NCI-H1105 treated with DMSO at 0.1 percent for 48 hours (cell line): ENCODE measurements at places on chromosomes 1 and 21.

- no peak for DNase-seq
Measured at GRCh38 chr1:119040906-119041305, 52.8 kb upstream of the TBX15 start.

DNA sequence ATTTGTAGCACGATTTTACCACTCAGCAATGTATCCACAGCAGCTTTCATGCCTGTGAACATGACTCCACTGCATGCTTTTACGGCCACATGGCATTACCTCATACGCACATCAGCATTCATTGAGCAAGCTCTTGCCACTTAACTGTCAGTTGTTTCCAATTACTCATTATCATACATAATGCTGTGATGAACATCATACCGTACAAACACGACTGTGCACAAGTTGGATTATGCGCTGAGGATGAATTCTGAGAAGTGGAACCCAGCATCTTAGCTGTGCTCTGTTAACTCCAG, 9.6 kb downstream of the UMODL1 start:
- DNase-seq = no peak

DNA sequence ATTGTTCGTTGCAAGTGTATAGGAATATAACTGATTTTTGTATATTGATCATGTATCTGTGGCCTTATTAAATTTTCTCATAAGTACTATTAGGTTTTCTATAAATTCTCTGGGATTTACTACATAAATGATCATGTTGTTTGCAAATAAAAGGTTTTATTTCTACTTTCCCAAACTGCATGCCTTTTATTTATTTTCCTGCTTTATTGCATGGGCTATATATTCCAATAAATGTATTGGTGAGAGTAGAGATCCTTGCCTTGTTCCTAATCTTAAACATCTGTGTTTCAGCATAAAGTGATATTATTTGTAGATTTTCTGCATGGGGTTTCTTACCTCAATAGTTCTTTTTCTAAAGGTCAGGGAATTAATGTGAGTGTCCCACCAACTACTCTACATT, 107.0 kb upstream of the CD55 start:
- no peak for DNase-seq

DNA sequence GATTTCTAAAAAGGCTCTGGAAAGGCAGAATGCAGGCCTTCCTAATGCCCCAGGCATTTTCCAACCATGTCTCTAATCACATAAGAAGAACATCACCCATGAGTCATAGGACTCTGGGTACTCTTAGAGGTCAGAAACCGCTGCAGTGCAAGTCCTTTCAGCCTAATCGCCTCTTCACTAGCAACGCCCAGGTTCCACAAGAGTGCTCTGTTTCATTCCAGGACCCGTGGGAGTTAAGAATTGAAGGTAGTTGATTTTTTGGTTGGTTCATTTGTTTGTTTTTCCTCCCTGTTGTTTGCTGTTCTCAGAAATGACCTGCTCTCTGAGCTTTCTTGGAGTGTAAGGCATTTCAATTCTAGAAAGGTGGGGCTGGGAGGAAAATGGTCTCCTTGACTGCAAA, 123.2 kb downstream of the NR5A2 start:
- DNase-seq = no peak

DNA sequence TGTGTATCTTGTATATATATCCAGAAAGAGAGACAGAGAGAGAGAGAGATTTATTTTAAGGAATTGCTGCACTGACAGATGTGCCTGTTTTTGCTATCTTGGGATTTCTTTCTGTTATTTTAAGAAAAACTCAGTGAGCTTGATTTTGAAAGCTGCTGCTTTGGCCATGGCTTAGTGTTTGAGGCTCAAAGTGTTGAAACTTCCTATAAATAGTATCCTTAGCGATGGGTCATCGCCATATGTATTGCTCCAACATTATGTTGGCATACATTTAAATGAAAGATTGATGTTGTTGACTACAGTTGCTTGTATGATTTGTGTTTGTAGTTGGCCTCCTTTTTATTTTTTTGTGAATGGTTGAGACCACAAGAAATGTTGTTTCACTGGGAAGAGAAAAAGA, 29.0 kb upstream of the NTPCR start:
- no peak for DNase-seq

- DNase-seq = no peak
Measured at GRCh38 chr1:11528611-11529261, 49.8 kb downstream of the DISP3 start.

GRCh38 chr1:236035681-236036101, 29.2 kb downstream of the NID1 start:
- no peak for DNase-seq

DNA sequence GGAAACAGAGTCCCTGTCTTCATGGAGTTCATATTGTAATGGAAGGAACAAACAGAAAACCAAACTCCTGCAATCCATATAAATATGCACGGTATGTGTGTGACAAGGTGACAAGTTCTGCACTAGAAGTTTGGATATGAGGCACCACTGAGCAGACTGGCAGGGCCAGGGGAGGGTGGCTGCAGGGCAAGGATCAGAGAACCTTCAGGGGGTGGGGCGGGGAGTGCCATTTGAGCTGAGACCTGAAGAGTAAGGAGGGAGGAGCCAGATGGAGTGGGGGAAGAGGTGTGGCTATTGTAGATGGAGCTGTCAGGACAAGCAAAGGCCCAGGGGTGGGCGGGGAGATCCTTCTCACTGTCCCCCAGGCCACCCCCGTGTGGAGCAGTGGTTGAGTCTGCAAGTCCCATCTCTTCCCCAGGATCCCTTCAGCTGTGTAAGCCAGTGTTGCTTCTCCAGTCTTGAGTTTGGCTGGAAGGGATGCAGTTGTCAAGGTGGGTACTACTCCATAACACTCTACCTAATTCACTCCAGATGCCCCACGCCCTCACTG, 76.4 kb downstream of the ATP5PO start:
- DNase-seq = no peak

DNA sequence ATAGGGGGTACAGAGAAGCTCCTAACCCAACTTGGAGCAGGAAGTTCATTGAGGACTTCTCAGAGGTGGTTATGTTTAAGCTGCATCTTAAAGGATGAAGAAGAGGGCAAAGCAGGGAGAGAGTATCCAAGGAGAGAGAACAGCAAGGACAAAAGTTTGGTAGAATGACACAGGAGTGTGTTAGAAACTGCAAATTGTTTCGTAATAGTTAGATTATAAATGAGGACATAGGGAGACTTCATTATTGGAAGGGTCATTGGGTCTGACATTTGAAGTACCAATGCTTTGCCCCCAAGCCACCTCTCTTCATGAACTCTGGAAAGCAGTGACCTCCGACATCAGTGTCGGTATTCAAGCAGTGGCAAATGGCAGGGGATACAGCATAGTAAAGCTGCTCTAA, 209.6 kb upstream of the JUN start:
- no peak for DNase-seq

- DNase-seq = no peak
Measured at GRCh38 chr21:25501462-25501861, 105.8 kb downstream of the MRPL39 start.

DNA sequence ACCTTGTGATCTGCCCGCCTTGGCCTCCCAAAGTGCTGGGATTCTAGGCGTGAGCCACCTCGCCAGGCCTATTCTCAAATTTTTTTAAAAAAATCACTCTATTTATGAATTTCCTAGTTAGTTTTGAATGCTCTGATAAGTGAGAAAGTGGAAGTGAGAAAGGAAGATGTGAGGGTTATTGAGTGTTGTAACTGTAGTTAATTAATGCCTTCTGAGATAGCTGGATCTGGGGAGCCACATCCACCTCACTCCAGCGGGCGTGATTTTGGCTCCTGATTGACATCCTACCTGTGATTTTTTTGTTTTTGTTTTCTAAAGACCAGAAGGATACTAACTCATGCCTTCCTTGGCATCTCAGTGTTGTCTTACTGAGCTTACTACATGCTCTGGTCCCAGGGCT, 65.6 kb downstream of the ST3GAL3 start:
- no peak for DNase-seq

- peak; percentile 28 for DNase-seq
Measured at GRCh38 chr21:44299458-44300261, at the start of gene PFKL. TSS of gene PFKL (plus strand) at chr21:44300053. CDS start at chr21:44300106, 53 bp downstream.

DNA sequence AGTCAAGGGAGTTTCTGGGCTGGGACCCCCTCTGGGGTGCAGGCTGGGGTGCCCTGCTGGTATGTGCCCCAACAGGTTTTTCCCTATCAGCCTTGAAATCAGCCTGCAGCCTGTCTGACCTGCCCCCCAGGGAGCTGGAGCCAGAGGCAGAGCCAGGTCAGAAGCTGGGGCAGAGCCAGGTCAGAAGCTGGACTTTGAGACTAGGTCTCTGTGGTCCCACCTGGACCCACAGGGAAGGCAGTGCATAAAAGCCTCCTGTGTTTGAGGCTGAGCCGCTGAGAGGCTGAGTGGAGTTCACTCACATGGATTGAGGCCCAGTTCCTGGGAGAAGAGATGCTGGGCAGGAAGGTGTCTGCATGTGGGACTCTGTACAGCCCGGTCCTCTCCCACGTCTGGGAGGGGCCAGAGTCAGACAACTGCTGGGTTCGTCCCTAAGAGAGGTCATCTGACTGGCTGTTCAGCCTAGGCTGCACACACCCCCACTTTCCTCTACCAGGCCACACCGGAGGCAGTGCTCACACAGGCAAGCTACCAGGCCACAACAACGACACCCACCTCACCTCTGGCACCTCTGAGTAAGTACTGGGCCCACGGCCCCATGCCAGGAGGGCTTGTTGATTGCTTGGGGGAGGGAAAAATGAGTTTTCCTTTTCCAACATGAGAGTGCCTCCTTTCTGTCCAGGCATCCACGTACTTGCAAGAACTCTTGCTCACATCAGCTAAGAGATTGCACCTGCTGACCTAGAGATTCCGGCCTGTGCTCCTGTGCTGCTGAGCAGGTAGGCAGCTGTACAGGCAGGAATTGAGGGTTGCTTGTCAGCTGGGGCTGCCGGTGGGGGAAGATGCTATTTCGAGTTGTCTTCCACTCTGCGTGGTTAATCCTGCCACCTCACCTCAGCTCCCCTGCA, at the start of gene ANXA9:
Gene ANXA9 (plus strand): TSS at position 488 of the 908 bp plus-strand sequence. CDS start 814 bp downstream, outside the sequence.
- DNase-seq = no peak

GRCh38 chr1:196115646-196116045, 492.6 kb downstream of the KCNT2 start:
- no peak for DNase-seq

- DNase-seq = no peak
Measured at GRCh38 chr1:244192325-244192724, 141.2 kb downstream of the ZBTB18 start.

- no peak for DNase-seq
Measured at GRCh38 chr1:9733160-9733789, 81.7 kb downstream of the PIK3CD start.

DNA sequence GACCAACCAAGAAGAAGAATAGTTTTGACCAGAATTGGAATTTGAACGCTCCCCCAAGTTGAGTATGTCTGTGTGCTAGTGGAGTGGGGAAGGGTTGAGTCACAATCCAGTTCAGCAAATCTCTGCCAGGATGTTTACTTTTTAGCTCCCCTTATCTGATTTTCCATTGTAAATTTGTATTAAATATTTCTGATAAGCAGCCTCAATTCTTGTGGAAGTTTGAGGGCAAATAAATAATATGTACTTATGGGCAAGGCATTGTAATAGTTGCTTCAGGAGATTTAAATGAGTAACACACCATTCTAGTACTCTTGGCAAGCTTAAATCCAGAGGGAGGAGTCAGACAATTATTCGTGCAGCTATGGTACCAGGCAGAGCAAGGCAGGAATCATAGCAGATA, 14.4 kb downstream of the CXADR start:
- no peak for DNase-seq

GRCh38 chr1:8607906-8608305, 209.5 kb downstream of the RERE start:
- no peak for DNase-seq

DNA sequence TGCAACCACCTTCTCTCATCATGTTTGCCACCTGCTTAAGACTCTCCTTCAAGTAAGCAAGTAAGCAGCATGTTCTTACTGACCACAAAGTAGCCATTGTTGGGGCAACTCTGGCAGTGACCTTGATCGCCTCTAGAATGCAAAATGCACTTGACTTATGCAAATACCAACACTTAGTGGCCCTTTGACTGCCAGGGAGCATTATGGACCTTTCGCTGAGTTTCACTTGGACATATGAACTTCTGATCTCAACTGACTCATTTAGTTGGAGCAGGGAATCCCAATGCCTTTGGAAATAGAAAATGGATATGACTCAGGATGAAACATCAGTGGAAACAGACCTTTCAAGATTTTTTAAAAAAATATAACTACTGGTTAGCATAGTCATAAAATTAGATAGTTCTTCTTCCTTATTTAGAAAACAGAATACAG, 6.1 kb upstream of the PLA2G5 start:
- DNase-seq = no peak

- no peak for DNase-seq
Measured at GRCh38 chr1:48955774-48956173, 179.1 kb upstream of the BEND5 start.

DNA sequence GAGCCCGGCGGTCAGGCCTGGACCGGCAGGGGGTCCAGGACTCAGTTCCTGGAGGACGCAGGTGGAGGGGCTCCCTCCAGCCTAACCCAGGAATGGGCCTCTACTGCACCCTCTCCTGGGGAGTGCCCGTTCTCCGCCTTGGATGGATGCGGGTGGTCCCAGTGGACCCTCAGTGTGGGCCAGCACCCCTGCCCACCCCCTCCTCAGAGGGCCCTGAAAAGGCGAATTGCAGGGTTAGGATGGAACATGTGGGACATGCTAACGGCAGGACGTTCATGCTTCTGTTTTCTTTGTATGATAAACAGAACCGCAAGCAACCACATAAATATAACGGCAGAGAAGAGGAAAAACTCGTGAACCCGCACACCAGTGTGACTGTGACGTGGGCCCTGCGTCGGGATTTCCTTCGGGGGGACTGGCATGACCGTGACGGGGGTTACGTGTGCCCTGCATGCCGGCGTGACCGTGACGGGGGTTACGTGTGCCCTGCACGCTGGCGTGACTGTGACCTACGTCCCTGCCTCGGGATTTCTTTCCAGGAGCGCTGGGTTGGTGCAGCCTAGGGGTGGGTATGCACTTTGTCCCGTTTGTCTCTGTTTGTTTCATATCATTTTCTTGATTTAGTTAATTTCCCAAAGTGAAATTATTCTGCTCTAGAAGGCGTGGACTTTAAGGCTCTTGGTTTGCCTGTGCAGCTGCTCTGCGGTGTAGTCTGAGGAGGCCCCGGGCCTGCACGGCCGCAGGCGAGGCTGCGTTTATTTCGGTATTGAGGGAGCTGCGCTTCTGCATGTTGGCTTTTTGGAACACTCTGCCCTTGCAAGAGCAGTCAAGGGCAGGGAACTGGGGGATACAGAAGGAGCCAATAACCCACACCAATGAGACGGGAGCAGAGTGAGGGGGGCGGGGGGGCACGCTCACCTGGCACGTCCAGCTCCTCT, 3.1 kb downstream of the FTCD start:
- DNase-seq = no peak

DNA sequence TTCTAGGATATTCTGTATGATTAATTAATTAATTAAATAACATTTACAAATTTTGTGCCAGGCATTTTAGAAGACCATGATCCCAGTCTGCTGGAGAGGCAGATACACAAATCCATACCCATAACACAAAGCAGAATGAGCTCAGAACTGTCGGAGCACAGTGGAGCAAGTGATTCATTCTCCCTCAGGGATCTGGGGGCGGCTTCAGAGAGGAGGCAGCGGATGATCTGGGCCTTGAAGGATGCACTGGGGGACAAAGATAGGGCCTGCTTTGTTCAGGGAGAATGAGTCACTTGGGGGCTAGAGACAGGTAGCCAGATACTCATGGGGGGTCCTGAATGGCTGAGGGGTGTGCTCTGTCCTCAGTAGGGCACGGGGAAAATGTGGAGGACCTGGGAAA, 50.9 kb upstream of the TRABD2B start:
- no peak for DNase-seq

GRCh38 chr1:24206516-24207394, 19.7 kb upstream of the IFNLR1 start:
- DNase-seq = no peak
